ENCODE measurements at places on chromosomes 11 and 22.

DNA sequence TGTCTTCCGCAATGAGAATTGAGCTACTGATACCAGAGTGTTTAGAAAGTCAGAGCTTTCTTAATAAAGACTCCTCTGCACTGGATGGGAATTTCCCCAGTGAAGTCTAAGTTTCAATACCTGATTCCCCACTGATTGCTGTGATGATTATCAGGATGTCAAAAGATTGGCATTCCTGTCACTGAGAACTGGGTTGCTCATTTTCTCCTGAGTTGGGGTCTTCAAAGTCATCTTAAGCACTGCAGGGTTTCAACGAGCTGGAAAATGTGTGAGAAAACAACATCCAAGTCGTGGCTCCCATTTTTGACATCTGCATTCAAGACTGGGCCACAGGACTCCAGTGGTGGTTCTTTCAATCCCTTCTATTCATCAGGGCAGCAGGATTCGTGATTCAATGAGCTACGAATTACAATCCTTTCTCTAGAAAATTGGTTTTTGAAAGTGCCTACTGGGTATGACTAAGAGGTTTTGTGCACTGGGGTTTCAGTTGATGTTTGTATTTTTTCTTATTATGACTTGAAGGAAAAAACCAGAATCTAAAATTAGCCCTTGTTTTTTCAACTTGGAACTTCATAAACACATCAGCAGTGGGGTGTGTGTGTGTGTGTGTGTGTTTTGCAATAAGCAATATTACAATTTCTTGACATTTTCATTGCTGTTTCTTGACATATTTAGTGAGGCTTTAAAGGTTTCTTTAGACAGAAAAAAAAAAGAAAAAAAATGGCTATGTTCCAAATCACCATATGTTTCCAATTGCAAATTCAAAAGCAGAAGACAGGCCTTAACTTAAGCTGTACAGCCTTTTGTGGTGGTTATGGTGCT, 233.0 kb downstream of the FAM76B start:
- peak; percentile 63 for DNase-seq

DNA sequence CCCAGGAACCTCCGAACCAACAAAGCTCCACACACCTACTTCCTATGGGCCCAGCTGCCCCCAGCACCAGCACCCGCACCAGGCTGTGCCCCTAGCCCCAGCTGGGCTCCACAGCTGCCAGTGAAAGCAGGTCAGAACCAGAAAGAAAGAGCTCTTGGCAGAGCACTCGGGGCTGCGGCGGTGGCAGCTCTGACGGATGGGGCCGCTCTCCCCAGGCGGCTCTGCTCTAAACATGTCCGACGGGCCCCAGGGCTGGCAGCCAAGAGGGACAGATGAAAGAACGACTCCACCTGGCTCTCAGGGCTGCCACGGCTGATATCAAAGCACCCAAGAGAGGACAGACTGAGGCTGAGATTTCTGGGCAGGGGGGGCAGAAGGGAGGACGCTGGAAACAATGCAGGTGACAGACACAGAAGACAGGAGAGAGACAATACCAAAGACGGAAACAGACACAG, 25.7 kb downstream of the LRFN4 start:
- DNase-seq, result no peak

DNA sequence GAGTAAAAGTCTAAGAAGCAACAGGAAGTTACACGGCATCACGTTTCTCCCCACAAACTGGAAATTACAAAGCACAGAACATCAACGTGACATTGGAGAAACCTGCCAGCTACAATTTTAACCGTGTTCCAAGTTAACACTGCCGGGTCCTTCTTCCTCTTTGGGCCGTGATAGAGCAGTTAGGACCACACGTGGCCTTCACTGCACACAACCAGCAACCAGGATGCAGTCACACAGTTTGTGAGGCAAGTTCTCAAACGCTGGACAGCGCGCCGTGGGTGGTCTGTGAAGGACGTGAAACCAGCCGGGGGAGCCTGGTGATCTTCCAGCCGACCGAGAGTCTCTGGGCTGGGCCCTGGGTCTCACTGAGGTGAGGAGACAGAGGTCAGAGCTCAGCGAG, 14.6 kb downstream of the C11orf21 start:
- no peak for DNase-seq

GRCh38 chr11:85249482-85249881, 377.7 kb downstream of the DLG2 start:
- no peak for DNase-seq

GRCh38 chr22:37043828-37044538, 7.6 kb upstream of the KCTD17 start:
- peak; percentile 48 for DNase-seq

- no peak for DNase-seq
Measured at GRCh38 chr11:78424334-78425270, 7.0 kb upstream of the GAB2 start.

DNA sequence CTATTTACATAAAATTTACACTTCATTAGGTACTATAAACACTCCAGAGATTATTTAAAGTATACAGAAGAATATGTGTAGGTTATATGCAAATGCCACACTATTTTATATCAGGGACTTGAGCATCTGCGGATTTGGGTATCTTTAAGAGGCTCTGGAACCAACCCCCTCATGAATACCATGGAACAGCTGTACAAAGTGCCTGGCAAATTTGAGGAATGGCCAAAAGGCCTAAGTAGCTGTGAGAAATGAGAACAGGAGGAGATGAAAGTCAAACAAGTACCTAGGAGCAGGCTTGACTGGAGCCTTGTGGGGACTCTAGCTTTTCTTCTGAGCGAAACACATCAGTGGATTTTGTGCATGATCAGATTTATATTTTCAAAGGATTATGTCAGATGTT, 149.3 kb downstream of the RBFOX2 start:
- no peak for DNase-seq

- DNase-seq, result no peak
Measured at GRCh38 chr22:49829044-49829853, 1.6 kb upstream of the BRD1 start.

- no peak for DNase-seq
Measured at GRCh38 chr11:59660621-59661020, 8.2 kb downstream of the PATL1 start.

- DNase-seq, result no peak
Measured at GRCh38 chr11:94469416-94469815, 24.2 kb downstream of the MRE11 start.

DNA sequence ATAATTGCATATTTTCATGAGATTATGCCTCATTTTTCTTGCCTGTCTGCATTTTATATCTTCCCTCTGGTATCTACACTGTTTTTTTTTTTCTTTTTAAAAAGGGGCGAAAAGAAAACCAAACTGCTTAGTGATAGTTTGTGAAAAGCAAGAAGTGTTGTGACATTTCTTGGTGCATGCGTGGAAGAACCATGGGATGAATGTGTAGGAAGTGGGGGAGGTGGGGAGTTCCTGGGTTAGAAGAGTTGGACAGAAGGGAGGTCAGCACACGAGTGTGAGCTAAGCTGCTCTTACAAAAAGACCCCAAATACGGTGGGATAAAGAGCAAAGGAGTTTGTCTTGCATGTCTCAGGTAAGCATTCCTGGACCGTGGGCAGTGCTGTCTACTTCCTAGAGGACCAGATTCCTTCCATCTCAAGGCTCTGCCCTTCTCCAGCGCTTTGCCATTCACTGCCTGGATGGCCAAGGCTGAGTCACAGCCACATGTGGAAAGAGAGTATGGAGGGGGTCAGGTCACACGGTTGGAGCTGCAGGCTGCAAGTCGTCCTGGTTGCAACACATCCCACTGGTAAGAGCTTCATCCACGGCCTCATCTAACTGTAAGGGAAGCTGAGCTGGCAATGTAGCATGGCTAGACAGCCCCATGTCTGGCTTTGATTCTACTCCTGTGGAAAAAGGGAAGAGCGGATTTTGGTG, 300.6 kb downstream of the DDX10 start:
- DNase-seq, result peak; percentile 85

- peak; percentile 83 for DNase-seq
Measured at GRCh38 chr11:65572356-65573051, at the start of gene FAM89B. FAM89B (plus strand) TSS chr11:65572538; CDS start chr11:65572670, 132 bp downstream.

- peak; percentile 96 for DNase-seq
Measured at GRCh38 chr11:12397931-12398334, 20.6 kb downstream of the PARVA start.

DNA sequence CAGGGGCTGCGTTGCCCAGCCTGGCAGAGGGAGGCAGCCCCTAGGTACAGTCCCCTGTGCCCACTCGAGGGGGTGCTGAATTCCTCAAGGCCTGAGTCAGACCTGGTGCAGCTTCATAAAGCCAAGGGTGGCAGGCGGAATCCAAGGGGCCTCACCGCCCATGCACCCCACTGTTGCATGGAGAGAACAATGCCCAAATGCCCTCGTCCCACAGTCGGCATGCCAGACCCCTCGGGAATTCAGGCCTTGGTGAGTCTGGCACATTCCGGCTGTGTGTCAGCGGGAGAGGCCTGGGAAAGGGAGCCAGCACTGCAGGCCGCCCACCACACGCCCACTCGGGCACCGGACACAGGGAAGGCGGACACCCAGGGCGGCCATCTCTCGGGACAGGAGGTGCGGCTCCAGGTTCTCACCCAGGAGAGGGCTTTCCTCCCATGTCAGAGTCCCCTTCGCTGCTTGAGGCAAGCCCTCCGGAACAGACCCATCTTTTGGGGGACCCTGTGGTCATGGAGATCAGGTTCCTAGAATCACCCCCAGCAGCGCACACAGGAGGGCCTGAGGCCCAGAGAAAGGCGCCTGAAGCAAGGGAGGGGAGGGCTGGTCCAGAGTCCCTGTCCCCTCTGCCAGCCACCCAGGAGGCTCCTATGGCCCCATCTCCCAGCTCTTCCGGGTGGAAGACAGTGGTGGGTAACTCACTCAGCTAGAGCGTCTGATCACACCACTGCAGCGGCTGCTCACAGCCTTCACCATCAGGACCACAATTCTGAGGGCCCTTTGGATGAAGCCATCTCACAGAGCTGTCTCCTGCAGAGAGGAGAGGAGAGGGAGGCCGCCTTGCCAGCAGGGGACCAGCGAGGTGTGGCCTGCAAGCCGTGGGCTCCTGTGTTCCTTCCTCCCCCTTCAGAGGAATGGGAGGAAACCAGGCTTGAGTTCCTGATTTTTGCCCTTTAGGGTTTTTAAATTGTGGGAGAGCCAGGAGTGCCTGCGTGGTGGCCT, 31.6 kb upstream of the KCNQ1OT1 start:
- DNase-seq, result no peak

DNA sequence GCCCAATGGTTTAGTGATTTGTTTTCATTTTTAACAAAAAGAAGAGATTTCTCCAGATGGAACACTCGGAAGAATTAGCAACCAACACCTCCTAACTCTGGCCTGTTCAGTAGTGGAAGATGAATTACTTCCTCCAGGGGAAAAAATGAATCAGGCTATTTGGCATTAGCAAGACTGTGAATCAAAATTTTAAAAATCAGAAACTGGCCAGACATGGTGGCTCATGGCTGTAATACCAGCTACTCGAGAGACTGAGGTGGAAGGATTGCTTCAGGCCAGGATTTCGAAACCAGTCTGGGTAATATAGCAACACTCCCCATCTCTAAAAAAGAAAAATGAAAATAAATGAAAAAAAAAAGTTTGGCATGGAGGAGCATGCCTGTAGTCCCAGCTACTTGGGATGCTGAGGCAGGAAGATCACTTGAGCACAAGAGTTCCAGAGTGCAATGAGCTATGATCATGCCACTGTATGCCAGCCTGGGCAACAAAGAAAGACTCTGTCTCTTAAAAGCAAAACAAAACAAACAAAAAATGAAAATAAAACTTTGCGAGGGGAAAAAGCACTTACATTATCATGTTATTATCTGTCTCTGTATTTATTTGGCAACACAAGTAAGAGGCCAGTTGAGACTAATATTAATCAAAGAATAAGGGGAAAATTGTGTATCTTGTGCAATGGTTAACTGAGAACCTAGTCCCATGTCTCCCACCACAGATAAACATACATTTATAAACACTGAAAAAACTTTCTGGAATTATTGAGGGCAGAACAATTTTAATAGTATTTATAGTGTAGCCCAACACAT, 796.3 kb upstream of the ANO3 start:
- no peak for DNase-seq

GRCh38 chr11:13335319-13335718, 57.7 kb downstream of the BMAL1 start:
- peak; percentile 73 for DNase-seq
